ENCODE measurements at places on chromosomes 12 and 14.
A peak's percentile ranks its signal among the peaks of the same experiment; 100 is the strongest.

DNA sequence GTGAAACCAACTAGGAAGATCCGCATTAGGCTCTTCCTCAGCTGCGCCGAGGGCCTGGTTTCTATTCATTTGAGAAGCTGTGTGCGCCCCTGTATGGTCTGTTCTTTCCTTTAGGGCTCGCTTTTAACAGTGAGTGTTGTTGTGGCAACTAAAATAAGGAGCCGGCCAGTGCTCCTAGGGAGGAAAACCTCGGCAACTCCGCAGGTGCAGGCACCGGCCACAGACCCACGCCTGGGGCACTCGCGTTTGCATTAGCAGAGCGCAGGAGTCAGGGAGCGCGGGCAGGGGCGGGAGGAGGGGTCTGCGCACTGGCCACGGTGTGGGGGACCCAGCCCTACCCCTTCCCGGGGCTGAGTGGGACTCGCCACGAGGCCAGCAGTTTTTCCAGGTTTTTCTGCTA, 50.5 kb downstream of the STX2 start:
- no peak for DNase-seq

DNA sequence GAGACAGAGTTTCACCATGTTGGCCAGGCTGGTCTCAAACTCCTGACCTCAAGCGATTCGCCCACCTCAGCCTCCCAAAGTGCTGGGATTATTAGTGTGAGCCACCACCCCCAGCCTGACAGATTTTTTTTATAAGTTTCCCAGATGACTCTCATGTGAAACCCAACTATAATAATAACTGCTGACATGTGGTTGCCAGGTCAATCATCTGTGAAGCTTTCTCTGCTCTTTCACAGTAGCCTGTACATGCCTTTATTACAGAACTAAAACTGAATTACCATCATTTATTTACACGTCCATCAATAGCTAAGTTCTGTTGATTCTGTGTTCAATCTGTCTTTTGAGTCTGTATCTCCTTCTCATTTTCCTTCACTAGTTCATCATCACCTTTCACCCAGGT, 218.5 kb downstream of the RPS29 start:
- no peak for DNase-seq

DNA sequence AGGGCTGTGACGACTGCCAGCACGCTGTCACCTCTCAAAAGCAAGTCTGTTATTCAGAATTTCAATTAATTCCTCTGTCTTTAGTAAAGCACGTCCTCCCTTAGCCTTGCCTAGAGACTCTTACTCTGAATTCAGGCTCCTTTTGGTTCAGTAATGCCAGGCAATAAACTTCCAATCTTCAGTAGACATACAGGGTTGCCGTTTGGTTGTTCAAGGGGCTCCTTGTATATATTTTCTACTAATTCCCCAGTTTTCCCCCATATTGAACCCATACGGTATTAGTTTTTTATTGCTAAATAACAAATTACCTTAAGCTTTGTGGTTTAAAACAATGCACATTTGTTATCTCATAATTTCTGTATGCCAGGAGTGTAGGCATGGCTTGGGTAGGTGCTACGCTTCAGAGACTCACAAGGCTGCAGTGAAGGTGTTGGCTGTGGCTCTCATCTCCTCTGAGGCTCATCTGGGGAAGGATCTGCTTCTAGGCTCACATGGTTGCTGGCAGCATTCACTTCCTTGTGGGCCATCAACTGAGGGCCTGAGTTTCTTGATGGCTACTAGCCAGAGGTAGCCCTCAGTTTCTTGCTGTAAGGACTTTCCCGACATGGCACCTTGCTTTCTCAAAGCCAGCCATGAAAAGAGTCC, 7.3 kb upstream of the CLECL1 start:
- no peak for DNase-seq

DNA sequence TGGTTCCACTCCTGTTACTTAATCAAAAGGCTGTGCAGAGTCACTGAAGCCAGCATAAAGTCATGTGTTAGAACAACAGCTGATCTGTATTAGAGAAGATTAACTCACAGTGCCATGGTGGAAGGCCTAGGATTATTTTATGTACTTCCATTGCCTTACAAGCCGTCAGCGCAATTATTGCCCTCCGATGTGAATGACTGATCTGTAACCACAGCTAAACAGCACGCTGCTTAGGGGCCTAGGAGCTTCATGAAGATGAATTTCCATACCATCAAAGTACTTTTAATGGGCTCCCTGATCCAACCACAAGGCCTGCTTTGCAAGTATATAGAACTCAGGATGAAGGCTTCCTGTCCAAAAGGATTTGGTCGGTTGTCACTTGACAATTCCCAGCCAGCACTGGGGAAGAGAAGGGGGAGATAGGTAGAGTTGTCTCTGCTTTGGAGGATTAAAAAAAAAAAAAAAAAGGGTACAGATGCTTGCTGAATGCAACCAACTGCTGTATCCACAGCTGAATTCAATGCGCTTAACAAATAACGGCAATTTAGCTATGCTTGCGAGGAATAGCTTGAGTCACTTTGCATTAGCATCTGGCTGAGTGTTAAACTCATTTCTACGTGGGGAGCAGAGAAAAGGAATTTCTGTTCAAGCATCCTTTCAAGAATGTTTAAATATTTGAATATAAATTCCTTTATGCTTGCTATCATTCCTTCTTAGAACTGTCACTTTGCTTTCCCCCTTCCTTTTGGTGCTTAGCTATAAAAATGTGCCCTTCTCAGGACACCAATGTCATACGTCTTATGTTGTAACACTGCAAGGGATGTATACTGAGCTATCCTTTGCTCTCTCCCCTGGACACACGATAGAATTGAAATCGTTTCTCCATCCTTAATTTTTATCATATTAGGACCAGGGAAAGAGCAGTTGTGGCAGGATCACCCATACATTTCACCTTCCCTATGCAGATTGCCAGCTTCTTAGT, 387.8 kb downstream of the SOX5 start:
- DNase-seq, result no peak

- no peak for DNase-seq
Observed at GRCh38 chr14:30974628-30975027, 50.8 kb upstream of the AP4S1 start.

DNA sequence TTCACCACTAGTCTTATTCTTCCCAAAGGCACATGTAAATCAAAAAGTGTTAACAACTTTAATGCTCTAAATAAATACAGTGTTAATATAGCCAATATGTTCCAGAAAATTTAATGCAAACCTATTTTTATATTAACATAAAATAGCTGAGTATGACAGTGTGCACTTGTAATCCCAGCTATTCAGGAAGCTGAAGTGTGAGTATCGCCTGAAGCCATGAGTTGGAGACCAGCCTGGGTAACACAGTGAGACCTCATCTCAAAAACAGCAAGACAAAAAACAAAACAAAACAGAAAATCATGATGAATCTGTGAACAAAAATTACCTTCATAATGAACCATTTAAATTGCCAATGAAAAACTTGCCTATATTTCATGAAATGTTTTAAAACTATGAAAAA, 798.9 kb downstream of the SLC6A15 start:
- DNase-seq, result no peak

GRCh38 chr14:80403036-80403435, 191.7 kb upstream of the DIO2 start:
- no peak for DNase-seq

- DNase-seq, result peak; percentile 19
Observed at GRCh38 chr14:35669782-35670181, 135.8 kb downstream of the INSM2 start.

GRCh38 chr14:24297190-24297964, 2.2 kb downstream of the DHRS1 start:
- peak; percentile 37 for DNase-seq

GRCh38 chr14:100471441-100472093, 115.7 kb downstream of the BEGAIN start:
- no peak for DNase-seq

DNA sequence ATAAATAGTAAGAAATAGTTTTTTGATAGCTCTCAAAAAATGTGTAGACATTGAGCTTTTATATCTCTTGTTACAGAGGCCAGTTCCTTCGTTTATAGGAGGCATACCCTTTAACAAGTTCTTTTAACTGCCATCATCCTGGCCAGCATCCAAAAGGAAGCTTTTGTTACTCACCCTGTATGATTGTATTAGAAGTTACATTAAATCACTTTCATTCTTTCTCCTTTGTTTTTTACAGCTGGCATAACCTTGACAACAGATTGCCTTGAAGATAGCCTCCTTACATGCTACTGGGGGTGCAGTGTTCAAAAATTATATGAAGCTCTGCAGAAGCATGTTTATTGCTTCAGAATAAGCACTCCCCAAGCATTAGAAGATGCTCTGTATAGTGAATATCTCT, 20.1 kb downstream of the CGRRF1 start:
- peak; percentile 41 for DNase-seq

GRCh38 chr12:109544955-109545531, 28.3 kb downstream of the MMAB start:
- DNase-seq, result no peak

- DNase-seq, result no peak
Observed at GRCh38 chr12:5395443-5396271, 36.3 kb upstream of the NTF3 start.

DNA sequence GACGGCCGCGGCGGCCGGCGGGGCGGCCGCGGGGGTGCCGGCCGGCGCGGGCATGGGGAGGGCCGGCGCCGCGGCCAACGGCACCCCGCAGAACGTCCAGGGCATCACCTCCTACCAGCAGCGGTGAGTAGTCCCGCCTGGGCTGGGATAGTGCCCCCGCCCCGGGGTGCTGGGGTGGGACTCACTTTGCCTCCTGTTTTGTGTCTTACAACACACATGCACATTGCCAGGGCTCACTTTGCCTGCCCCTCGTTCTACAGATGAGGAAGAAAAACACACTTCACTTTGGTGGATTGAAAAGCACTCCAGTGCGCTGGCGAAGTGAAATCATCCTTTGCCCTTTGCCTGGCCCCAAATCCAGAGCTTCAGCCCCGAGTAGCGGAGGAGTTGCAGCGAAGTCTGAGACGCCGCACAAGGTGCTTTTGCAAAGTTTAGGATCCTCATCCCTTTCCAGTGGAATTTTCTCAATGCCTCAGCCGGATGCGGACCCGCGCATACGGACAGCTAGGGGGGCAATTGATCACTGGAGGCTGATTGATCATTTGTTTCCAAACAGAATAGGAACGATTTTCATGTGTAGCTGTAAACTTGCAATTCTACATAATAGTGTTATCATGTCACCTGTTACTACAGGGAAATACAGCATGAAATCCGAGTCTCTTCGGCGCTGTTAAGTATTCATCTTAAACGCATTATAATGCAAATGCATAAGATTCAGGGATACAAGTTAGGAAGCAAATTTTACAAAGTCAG, 3.6 kb upstream of the NPAS3 start:
- DNase-seq, result no peak

DNA sequence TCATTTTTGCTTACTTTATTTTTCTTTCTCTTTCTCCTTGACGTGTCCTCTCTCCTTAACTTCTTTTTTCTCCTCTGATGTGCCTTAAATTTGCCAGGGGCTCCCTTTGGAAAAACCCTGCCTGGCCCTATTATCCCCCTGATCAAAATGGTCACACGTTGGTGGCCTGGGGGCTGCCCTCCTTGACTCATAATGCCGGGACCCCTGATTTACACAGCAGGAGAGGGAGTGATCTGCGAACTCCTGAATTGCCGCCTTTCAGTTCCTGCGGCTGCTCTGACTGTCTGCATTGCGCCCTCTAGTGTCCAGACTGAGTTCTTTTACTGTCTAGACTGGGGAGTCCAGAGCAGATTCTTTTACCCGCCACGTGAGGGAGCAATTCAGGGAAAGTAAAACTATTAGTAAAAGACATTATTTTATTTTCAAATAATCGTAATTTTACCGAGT, 44.8 kb upstream of the GZMB start:
- peak; percentile 91 for DNase-seq

- DNase-seq, result peak; percentile 38
Observed at GRCh38 chr12:77124767-77125166, 59.4 kb upstream of the E2F7 start.

DNA sequence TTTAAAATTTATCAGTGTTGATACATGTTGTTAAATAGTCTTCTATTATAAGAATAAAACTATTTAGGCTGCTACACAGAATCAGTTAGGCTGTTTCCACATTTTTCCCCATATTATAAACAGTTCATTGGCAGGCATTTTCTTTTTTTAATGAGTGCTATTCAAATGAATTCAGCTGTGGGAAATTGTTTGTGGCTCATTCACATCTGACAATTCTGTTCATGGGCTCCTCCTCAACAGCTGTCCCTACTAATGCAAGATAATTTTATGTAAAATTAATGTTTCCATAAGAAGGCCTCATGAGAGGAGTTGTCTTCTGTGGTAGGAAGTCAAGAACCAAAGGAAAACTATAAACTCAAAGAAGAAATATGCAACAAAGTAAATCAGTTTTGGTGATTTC, 218.0 kb downstream of the PPFIA2 start:
- no peak for DNase-seq

DNA sequence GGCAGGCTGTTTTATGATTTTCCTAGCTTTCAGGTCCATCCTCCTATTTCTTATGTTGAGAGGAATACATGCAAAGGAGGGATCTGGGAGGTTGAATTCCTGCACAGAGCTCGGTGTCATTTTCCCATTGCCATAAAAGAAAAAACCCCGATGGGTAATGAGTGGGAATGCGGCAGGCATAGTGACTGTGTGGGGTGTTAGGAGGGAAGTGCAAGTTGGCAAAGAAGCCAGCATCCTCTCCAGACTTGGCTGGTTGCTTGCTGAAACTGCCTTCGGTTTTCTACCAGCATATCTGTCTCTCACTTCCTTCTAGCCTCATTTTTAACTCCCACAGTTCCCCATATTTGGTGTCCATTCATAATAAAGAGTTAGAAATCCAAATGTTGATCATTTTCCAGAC, 1046.1 kb downstream of the SLC6A15 start:
- DNase-seq, result no peak

DNA sequence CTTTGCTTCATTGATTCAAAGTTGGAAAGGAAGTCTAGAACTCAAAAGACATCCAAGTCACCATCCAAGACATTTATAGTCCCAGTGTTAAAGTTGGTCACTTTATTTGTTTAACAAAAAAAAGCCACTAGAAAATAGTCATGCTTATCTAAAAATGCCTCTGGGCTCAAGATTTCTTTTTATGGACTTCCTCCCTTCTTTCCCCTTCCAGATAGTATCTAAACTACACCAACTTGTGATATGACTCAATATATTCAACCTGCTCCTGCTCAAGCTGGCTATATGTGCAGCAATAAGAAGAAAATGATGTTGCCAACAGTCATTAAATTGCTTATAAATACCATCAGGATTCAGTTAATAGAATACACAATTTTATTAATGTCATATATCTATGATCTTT, 1177.1 kb downstream of the FLRT2 start:
- no peak for DNase-seq

GRCh38 chr14:21040370-21040925, 1.7 kb upstream of the RNASE7 start:
- no peak for DNase-seq
